ENCODE measurements at places on chromosomes 1 and 21. TPM values are rescaled to one million over a fixed set of nuclear protein-coding genes. Genes with fewer than 3 reads are reported as not detected.
A peak's percentile ranks its signal among the peaks of the same experiment; 100 is the strongest.

- peaks cover 1% of the 10 kb centered on the region for H3K4me1 ChIP-seq
- H3K4me3 ChIP-seq, result no peak overlapping the region
- no peak overlapping the region for H3K27ac ChIP-seq
- H3K36me3 ChIP-seq, result no peaks in the 10 kb centered on the region
- peaks cover 56% of the 10 kb centered on the region for H3K27me3 ChIP-seq
- DNase-seq, result no peak
Observed at GRCh38 chr1:38268226-38268625, 221.6 kb upstream of the POU3F1 start.

PROX1 gene
- polyA plus RNA-seq, result not detected

GRCh38 chr1:118223426-118223825 is 38.4 kb upstream of the SPAG17 start:
- H3K36me3 ChIP-seq, result no peaks in the 10 kb centered on the region
- DNase-seq, result no peak
- no peak overlapping the region for H3K27ac ChIP-seq
- H3K27me3 ChIP-seq, result no peaks in the 10 kb centered on the region
- H3K4me3 ChIP-seq, result no peak overlapping the region
- no peaks in the 10 kb centered on the region for H3K4me1 ChIP-seq

TNFRSF25 gene
- not detected for polyA plus RNA-seq

WLS gene
- polyA plus RNA-seq, result not detected

HMCN1 gene
- not detected for polyA plus RNA-seq

PCBP3 gene
- polyA plus RNA-seq, result not detected

GPR37L1 gene
- polyA plus RNA-seq, result not detected

DNA sequence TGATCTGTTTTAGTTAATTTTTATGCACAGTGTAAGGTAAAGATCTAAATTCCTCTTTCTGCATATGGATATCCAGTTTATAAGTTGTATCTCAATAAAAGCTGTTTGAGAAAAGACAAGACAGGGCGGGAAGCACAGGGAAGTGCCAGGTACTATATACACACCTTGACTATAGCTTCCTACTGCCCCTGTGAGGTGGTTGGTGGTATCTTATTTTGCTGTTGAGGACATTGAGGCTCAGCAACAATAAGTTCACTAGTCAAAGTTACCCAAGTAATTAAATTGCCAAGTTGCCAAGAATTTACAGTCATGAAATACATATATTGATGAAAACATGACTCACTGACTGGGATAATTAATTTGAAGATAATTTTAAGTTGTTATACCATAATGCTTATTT is 109.1 kb downstream of the CD247 start:
- no peaks in the 10 kb centered on the region for H3K27me3 ChIP-seq
- H3K27ac ChIP-seq, result peak overlapping the region; percentile 3
- peaks cover 11% of the 10 kb centered on the region for H3K36me3 ChIP-seq
- no peaks in the 10 kb centered on the region for H3K4me1 ChIP-seq
- no peak for DNase-seq
- no peak overlapping the region for H3K4me3 ChIP-seq

BGLAP gene
- not detected for polyA plus RNA-seq

RIMS3 gene
- 2.9 TPM for polyA plus RNA-seq

DNA sequence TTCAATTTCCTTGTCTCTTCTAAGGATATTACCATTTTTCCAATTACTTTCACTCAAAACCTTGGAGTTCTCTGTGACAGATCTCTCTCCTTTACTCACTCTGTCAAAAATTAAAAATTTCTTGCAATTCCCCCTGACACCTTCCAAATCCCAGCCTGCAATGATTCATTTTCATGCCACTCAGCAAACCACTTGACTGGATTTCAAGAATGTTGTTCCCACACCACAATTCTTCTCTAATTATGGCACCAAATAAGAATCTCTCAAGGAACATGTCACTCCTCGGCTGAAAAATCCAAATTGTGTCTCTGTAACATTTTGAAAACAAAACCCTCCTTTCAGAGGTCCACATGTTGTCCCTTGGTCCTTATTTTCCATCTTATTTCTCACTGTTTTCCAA is 438.9 kb upstream of the ZP4 start:
- H3K27ac ChIP-seq, result no peak overlapping the region
- no peaks in the 10 kb centered on the region for H3K27me3 ChIP-seq
- H3K4me1 ChIP-seq, result no peaks in the 10 kb centered on the region
- H3K4me3 ChIP-seq, result no peak overlapping the region

DNA sequence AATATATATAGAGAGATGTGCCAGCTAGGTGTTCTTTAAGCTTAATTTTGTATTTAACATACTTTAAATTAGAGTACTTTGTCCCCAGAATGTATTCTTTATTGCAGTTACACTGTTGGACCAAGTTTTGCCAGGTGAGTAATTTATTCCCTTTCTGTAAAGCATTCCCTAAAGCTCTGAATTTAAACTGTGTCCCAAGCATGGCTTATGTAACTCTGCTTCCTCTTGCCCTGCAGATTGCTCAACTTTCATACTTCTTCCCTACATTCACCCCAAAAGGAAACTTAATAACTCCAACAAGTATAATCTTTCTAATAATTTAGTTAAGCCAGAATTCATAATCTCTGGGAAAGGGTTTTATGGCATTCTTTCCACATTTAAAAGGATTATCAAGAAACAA is 5.6 kb downstream of the LYPLAL1 start:
- H3K36me3 ChIP-seq, result peaks cover 25% of the 10 kb centered on the region
- H3K4me1 ChIP-seq, result peaks cover 50% of the 10 kb centered on the region
- H3K27ac ChIP-seq, result no peak overlapping the region

DNA sequence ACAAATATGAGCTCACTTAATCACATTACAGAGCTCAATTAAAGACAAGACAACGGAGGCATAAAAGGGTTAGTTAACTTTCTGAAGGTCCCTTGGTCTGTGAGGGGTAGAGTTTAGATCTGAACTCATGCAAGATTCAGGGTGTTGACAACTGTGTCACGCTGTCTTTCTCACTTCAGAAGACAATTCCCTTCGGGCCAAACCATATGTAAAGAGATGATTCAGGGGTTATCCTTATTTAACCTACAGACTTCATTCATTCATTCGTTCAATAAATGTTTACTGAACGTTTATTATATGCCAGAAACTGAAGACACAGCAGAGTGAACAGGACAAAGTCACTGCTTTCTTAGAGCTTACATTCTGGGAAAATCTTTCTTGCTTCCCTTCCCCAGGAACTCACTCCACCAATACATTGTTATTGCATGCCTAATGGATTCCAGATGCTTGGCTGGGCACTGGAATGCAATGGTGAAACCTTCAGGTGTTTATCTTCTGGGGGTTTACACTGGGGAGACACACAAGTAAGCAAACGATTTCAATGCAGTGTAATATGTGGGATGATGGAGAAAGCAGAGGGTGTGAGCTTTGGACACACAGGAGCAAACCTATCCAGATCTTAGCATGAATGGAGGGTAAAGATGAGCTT is 6.4 kb downstream of the XCL1 start:
- DNase-seq, result no peak
- H3K36me3 ChIP-seq, result no peaks in the 10 kb centered on the region
- H3K4me3 ChIP-seq, result no peak overlapping the region

DNA sequence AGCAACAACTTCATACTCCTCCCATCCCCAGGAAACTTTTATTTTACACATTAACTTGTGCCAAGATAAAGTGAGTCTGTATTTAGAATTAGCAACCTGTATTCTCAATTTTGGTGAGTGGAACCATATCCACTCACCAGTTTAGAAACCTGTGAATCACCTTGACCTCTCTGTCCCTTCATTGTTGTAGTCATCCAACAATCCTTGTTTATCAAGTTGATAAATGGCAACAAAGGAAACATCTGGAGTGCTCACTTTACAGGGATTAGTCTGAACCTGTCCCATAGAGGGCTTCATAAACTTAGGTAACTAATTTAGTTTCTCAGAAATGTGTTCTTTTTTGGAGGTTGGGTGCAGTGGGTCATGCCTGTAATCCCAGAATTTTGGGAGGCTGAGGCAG is 3.9 kb upstream of the CLSPN start:
- DNase-seq, result no peak
- no peak overlapping the region for H3K4me3 ChIP-seq
- no peaks in the 10 kb centered on the region for H3K4me1 ChIP-seq
- no peak overlapping the region for H3K27ac ChIP-seq

MYOC gene
- polyA plus RNA-seq, result not detected

GRCh38 chr1:32068957-32069588 is 3.7 kb upstream of the TMEM39B start:
- no peaks in the 10 kb centered on the region for H3K27me3 ChIP-seq
- no peaks in the 10 kb centered on the region for H3K36me3 ChIP-seq
- DNase-seq, result no peak
- H3K4me3 ChIP-seq, result no peak overlapping the region

DNA sequence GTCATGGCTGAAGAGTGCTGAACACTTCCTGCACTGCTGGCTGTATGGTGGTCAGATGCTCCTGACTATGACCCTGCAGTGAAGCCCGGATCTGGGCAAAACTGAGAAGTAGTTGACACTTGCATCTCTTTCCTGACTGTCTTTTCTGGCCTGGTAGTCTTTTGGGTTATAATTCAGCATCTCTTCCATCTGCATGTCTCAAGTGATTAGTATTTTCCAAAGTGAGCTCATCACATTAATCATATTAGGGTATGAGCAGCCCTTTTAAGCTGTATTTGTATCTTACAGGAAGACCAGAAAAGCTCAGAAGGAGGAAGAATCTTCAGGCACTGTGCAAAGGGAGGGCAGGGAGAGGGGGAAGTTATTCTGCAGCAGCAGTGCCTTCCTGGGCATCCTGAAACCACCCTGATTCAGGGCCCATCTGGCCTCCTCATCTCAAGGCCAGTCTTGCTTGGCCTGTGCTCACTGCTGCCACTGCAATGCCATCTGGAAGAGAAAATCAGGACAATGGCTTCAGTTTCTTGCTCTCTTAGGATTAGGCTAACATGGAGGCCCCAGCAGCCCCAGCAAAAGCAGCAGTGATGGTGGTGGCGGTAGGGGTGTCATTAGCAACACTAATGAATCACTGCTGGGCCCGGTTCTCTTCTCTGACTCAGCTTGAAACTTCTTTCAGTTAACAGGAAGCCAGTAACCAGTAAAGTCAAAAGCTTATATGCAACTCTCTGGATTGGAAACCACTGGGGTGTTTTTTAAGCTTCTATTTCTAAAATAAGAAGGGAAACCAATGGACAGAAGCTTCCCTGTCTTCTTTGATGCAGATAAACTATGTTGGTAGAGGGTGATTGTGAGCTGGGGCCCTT is 63.3 kb upstream of the WDR26 start:
- no peaks in the 10 kb centered on the region for H3K27me3 ChIP-seq
- H3K27ac ChIP-seq, result no peak overlapping the region
- H3K4me1 ChIP-seq, result peaks cover 21% of the 10 kb centered on the region
- H3K36me3 ChIP-seq, result no peaks in the 10 kb centered on the region

GRCh38 chr1:53094533-53094919 is 32.5 kb downstream of the PODN start:
- H3K4me1 ChIP-seq, result no peaks in the 10 kb centered on the region
- DNase-seq, result no peak
- no peaks in the 10 kb centered on the region for H3K27me3 ChIP-seq

TFAP2E gene
- polyA plus RNA-seq, result 0.62 TPM

ATP6V1G3 gene
- not detected for polyA plus RNA-seq

GRCh38 chr1:37840711-37841110 is 18.7 kb downstream of the MTF1 start:
- H3K4me3 ChIP-seq, result no peak overlapping the region
- peaks cover 11% of the 10 kb centered on the region for H3K4me1 ChIP-seq
- DNase-seq, result no peak
- peaks cover 6% of the 10 kb centered on the region for H3K36me3 ChIP-seq
- H3K27me3 ChIP-seq, result no peaks in the 10 kb centered on the region
- no peak overlapping the region for H3K27ac ChIP-seq

COQ8A gene
- 63.4 TPM for polyA plus RNA-seq

OR2T4 gene
- polyA plus RNA-seq, result not detected

IL23R gene
- not detected for polyA plus RNA-seq

DNA sequence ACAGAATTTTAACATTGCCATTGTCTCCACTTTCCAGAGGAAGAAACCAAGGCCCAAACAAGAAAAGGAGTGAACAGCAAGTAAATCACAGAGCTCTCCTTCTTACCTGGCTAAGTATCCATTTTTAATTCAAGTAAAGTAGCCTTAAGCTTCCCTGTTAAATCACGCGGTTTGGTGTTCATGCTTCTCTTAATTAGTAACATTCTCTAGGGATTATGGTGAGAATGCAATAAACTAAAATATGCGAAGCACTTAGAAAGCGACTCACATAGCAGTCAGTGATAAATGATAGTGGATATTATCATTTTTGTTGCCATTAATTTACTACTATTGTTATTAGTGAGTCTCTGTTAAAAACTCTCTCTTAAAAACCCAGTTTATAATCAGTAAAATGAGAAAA is 630.5 kb upstream of the TMPRSS15 start:
- no peak overlapping the region for H3K4me3 ChIP-seq
- H3K4me1 ChIP-seq, result no peaks in the 10 kb centered on the region
- H3K27me3 ChIP-seq, result no peaks in the 10 kb centered on the region

- no peak for DNase-seq
- H3K36me3 ChIP-seq, result no peaks in the 10 kb centered on the region
- no peak overlapping the region for H3K27ac ChIP-seq
Observed at GRCh38 chr1:10662824-10663677, 133.4 kb downstream of the CASZ1 start.

DNA sequence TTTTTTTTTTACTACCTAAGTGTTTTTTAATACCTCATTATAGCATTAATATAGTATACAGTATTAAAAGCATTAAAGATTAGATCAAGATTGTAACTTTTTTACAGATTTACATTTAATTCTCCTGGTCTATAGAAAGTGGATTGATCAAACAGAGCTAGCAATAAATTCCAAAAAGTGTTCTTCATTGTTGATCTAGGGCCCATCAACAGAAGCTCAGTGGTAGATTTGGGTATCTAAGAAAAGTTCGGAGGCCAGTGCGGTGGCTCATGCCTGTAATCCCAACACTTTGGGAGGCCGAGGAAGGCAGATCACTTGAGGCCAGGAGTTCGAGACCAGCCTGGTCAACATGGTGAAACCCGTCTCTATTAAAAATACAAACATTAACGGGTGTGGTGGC is 12.5 kb downstream of the NUP210L start:
- H3K27ac ChIP-seq, result no peak overlapping the region
- H3K4me3 ChIP-seq, result no peak overlapping the region

DNA sequence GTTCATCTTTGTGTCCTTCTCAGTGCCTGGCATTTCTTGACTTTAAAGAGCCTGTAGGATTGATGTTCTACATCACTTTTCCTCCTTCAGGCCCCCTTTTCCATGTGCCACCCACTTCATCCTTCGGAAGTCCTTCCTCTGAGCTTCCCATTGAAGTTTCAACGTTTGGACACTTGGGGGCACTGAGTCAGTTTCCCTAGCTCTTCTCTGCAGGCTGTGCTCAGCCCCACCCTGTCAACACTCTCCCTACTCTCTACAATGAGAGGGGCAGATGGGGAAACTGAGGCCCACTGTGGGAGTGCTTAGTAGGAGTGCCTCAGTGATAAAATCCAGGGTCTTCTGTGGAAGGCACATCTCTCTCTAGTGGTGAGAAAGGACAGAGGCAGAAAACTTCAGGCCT is 11.9 kb downstream of the KCNJ10 start:
- no peaks in the 10 kb centered on the region for H3K36me3 ChIP-seq
- H3K4me3 ChIP-seq, result no peak overlapping the region
- H3K4me1 ChIP-seq, result no peaks in the 10 kb centered on the region
- no peak for DNase-seq

- H3K36me3 ChIP-seq, result peaks cover 6% of the 10 kb centered on the region
- H3K27me3 ChIP-seq, result peaks cover 11% of the 10 kb centered on the region
- no peak for DNase-seq
- no peak overlapping the region for H3K4me3 ChIP-seq
Observed at GRCh38 chr21:35469498-35469897, 420.4 kb upstream of the RUNX1 start.

GRCh38 chr1:239696317-239696716 is 309.9 kb downstream of the CHRM3 start:
- H3K27ac ChIP-seq, result no peak overlapping the region
- H3K36me3 ChIP-seq, result no peaks in the 10 kb centered on the region
- H3K4me1 ChIP-seq, result no peaks in the 10 kb centered on the region
- DNase-seq, result no peak
- H3K27me3 ChIP-seq, result no peaks in the 10 kb centered on the region
- no peak overlapping the region for H3K4me3 ChIP-seq

CELA3A gene
- polyA plus RNA-seq, result not detected
